SIG-M5 (cell line): ENCODE measurements at places on chromosomes 11 and 22.

DNA sequence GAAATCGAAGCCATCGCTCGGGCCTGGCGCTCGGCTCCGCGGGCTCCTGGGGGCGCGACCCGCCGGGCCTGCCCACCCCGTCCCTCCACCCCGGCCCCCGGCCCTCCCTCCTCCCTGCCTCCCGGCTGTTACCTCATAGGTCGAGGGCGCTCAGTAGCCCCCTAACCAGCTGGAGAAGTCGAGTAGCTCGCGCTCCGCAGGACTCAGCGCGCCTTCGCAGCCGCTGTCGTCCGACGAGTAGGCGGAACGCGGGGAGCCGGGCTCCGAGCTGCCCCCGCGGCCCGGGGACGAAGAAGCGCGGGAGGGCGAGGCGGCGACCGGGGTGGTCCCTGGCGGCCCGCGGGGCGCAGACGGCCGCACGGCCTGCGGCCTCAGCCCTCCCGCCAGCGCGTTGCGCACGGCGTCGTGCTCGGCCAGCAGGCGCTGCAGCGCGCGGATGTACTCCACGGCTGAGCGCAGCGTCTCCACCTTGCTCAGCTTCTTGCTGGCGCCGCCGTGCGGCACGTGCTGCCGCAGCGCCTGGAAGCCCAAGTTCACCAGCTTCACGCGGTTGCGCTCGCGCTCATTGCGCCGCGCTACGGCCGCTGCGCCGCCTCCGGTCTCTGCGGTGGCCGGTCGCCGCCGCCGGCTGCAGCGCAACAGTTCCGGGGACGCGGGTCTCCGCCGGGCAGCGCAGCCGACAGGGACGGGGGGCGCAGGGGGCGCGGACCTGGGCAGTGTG lies 627 bp downstream of the ASCL2 start:
- no peak for DNase-seq

GRCh38 chr22:31276426-31277167 lies 15.7 kb downstream of the PIK3IP1 start:
- no peak for DNase-seq

- DNase-seq, result no peak
These were observed 94.1 kb downstream of the CACNA1I start for GRCh38 chr22:39664485-39665200.

- no peak for DNase-seq
These were observed 117.2 kb upstream of the MTNR1B start for GRCh38 chr11:92852229-92852628.
